ENCODE measurements at places on chromosomes 5 and 9.

GRCh38 chr9:6925836-6926235 lies 168.1 kb downstream of the KDM4C start:
- no peak for DNase-seq

DNA sequence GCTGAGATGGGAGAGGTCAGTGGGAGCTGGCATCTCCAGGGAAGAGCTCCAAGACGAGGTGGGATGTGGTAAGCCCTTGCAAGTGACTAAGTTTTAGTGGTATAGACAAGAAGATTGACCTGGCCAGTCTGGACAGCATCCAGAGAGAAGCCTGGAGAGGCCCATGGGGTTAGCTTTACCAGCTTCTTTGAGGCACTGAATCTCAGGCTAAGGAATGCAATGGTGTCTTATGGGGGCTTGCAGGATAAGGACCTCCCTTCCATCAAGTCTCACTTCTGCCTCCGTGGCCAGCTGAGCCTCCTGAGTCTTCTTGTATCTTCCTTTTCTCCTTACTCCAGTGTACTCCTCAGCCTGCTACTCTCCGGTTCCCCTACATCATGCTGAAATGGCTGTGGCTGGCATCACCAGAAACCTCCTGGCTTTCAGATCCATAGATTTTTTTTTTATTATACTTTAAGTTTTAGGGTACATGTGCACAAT lies 56.5 kb upstream of the JADE2 start:
- DNase-seq = no peak

DNA sequence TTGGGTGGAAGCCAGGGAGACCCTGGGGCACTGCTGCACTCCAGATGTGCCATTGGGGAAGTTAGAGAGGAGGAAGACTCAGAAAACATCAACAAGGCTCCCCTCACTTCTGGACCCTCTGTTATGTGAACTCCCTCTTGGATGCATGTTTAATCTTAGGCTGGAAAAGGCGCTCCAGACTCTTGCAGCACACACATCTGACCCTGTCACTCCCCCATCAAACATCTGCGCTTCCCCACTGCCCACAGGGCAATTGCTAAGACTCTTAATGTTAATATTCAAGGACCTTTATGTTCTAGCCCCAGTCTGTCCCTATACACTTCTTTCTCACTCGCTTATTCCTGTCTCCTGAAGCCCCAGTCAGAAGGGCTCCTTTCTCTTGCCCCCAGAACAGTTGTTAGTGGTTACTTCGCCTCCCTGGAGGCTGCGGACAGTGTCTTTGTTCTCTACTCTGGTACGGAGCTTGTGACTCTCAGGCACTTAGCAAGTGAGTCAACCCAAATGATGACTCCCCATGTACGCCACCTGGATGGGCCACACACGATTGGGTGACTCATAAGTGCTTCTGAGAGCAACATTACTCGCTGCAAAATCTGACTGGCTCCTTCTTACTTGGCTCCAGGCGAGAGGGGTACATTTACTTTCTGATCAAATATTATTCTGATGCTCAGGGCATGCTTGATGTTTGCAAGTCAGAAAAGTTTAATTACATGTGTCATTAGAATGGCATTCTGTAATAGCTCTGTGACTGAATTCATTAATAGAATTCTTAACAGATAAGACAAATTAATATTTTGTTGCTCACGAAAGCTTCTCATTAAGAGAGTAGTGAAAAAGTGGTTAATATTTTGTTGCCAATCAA lies 193.6 kb downstream of the HSPA4 start:
- no peak for DNase-seq

GRCh38 chr5:139418793-139419192 lies 14.9 kb upstream of the SPATA24 start:
- DNase-seq = no peak

- no peak for DNase-seq
Observed at GRCh38 chr9:35967042-35967441, 9.1 kb upstream of the OR2S2 start.

DNA sequence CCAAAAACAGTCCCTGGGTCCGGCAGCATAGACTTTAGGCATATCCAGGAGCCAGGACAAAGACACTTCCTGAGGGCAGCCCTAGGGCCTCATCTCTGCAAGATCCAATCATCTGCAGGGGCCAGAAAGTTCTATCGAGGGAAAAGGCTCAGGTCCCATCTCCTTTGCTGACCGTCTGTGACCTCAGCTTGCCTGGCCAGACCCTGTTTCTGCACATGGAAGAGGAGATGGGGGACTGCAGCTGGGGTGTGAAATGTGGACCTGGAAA lies 51.0 kb upstream of the FCN1 start:
- no peak for DNase-seq

GRCh38 chr9:95783426-95783975 lies 92.0 kb upstream of the ERCC6L2 start:
- no peak for DNase-seq

- DNase-seq = no peak
Observed at GRCh38 chr5:168788107-168788506, 208.9 kb upstream of the PANK3 start.

DNA sequence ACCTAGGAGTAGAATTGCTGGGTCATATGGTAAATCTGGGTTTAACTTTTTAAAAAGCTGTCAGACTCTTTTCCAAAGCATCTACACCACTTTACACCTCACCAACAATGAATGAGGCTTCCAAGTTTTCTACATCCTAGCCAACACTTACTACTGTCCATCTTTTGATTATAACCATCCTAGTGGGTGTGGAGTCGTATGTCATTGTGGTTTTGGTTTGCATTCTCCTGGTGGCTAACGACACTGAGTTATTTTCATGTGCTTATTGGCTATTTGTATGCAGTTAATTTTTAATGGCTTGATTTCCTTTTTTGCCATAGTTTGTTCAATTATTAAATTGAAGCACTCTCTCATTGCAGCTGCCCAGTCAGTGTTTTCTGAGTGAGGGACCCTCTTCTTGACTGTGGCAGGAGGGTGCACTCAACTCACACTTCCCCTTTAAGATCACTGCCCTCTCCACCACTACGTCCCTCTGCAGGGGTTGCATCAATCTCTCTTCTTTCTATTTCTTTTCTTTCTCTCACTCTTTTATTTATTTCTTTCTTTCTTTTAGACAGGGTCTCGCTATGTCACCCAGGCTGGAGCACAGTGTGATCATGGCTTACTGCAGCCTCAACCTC lies 182.3 kb downstream of the C9orf152 start:
- no peak for DNase-seq

- no peak for DNase-seq
Observed at GRCh38 chr9:69204849-69205248, 30.8 kb downstream of the TJP2 start.
